ENCODE measurements at places on chromosomes 4 and X.

GRCh38 chr4:150038335-150039076 is 39.7 kb upstream of the DCLK2 start:
- no peak for DNase-seq

- DNase-seq = no peak
Measured at GRCh38 chr4:177204126-177204525, 105.5 kb upstream of the NEIL3 start.

- no peak for DNase-seq
Measured at GRCh38 chr4:83771113-83771705, 235.3 kb downstream of the GPAT3 start.

GRCh38 chr4:168853770-168854169 is 156.3 kb downstream of the CBR4 start:
- no peak for DNase-seq

DNA sequence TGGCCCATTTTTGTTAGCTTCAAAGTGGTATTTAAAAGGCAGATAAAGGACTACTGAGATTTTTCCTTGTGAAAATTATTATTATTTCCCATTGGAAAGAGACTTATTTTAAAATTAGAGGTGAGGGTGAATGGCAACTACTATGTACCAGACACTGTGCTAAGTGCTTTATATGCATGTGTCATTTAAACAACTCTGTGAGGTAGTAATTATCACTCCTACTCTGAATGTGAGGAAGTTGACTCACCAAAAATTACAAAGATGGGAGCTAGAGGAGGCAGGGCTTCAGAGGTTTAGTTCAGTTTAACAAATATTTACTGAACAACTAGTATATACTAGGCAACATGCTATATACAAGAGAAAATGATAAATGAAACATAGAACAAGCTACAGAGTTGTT is 78.2 kb downstream of the MSL3 start:
- DNase-seq = no peak

GRCh38 chrX:38018766-38019425 is 12.5 kb downstream of the SYTL5 start:
- peak; percentile 11 for DNase-seq

- no peak for DNase-seq
Measured at GRCh38 chr4:38241541-38241940, 281.3 kb downstream of the PTTG2 start.

GRCh38 chr4:1109898-1110506 is 3.4 kb downstream of the RNF212 start:
- no peak for DNase-seq

- no peak for DNase-seq
Measured at GRCh38 chr4:56360071-56360470, 27.2 kb downstream of the AASDH start.

- DNase-seq = no peak
Measured at GRCh38 chr4:88729146-88729760, 31.6 kb upstream of the NAP1L5 start.

DNA sequence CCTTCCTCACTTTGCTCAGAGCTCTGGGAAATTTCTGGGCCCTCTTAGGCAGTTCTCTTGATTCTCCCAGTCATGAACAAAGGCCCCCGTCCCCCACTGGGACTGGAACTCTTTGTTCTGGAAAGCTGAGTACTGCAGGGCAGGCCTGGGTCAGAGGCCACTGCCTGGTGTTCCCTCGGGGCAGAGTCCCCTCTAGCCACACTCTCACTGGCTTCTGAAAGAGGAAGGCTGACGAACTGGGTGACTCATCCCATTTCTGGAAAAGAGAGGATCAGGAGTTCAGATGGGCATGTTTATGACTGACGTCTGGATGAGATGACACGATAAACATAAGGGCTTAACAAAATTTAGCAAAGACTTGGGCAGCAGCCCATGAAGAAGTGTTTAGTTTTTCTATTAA is 47.7 kb downstream of the DDX3X start:
- peak; percentile 64 for DNase-seq

DNA sequence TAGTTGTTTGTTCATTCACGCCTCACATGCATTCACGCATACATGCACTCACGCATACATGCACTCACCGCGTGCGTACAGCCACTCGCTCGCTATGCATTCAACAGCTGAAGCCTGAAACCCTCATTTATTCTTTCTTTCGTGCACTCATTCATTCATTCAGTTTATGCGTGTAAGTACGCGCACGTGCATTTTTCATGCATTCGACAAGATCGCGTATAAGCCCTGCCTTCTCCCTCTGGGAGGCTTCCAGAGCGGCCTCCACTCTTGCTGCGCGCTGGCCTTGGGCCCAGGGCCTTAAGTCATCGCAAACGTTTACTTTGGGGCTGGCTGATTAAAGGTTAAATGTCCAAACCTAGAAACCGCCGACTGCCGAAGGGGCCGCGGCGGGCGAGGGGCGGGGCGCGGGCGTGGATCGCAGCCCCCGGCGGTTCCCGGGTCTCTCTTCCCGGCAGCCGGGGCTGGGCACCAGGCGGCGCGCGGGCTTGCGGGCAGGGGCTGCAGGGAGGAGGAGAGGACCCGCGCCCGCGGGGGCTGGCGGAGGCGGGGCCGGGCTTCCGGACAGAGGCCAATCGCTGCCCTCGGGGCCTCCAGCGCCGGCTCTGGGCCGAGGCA is at the start of gene GYG2:
Gene GYG2 (plus strand): TSS at position 587 of the 615 bp plus-strand sequence. CDS start 1,259 bp downstream, outside the sequence.
- DNase-seq = peak; percentile 40

DNA sequence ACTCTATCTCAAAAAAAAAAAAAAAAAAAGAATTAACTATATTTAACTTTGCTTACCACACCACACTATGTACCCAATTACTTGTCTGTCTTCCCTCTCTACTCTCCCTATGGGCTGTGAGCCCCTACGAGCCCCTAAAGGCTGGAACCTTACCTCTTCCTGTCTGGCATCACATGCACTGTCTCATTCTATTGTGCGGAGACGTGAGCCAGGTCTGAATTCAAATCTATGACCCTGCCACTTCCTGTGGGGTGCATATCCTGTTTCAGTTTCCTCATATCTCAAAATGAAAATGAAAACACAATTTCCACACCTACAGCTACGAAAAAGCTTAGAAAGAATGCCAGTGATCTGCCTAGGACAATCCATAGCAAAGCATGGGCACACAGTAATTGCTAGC is 42.9 kb upstream of the HS3ST1 start:
- DNase-seq = no peak

GRCh38 chr4:176910646-176911045 is 117.9 kb upstream of the VEGFC start:
- no peak for DNase-seq

DNA sequence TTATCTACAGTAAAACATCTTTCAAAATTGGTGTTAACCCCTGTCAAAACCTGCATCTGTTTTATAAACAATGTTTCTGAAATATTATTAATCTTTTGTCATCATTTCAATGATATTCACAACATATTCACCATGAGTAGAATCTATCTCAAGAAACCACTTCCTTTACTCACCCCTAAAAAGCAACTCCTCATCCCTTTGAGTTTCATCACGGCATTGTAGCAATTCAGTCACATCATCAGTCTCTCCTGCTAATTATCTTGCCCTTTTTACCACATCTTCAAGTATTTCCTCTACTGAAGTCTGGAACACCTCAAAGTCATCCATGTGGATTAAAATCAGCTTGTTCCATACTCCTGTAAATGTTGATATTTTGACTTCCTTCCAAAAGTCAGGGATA is 415.3 kb upstream of the TECRL start:
- DNase-seq = no peak

GRCh38 chr4:41428601-41429279 is 109.2 kb upstream of the LIMCH1 start:
- DNase-seq = no peak

DNA sequence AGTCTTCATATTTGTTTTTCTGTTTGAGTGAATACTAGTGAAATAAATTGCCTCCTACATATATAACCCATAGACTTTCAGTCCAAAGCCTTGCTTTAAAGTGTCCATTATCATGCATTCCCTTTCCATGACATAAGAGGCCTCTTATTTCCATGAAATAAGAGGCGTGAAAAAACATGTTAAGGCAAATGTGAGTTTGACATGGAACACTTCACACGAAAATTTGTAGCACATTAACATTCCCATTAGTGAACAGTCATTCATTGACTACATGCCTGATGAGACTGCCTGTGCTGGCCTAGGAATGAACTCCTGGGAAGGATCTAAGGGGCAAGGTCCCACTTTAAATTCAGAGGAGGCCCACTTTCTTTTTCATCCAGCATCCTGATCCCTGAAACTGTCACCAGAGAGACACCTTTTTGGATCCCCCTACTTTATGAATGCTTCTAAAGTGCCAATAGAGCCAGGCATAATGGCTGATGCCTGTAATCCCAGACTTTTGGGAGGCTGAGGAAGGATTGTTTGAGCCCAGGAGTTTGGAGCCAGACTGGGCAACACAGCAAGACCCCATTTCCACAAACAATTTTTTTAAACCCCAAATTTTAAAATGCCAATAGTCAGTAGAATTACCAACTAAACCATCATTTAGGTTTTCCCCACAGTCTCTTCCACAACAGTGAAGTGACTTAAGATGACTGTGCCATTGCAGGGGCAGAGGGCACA is 6.7 kb downstream of the RTL8B start:
- DNase-seq = no peak
